ENCODE measurements at places on chromosomes 4 and X.

DNA sequence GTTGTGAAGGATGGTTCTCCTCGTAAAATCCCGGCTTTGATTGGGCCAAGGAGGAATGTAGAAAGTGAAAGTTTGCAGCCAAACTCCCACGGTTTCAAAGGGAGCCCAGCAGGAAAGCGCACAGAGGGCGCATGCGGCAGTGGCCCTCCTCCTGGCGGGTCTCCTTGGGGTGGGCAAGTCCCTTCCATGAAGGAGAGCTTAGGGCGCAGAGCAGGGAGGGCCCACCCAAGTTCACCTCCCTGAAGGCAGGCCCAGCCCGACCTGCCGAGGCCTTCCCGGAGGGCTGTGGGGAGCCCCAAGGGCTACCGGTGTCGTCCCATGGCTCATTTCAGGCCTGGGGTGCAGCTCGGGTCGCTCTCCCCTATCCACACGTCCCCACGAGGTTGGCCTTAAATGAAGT lies 2.0 kb downstream of the PDZD4 start:
- DNase-seq = no peak

DNA sequence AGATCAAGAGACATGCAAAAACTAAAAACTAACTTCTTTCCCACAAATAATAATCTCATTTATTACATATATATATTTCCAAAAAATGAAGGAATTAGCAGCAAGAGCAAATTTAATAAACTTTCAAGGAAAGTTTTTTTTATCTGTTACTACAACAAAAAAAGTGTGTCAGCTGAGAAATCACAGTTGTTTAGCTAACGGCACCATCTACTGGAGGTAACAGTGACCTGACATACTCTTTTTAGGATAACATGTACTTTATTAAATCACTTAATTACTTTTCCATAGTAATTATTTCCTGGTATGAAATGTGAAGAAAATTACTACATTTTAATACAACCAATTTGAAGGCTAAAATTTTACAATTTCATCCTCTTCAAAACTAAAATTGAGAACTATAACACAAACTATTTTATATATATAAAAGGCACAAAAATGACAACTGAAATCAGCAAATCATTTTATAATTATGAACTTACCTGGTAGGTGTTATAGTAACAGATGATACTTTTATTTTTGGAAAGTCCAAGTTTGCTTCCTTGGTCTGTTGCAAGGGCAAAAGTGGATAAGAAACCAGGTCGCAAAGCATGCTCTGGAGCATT lies 9.1 kb downstream of the LAMTOR3 start:
- DNase-seq = peak; percentile 18

DNA sequence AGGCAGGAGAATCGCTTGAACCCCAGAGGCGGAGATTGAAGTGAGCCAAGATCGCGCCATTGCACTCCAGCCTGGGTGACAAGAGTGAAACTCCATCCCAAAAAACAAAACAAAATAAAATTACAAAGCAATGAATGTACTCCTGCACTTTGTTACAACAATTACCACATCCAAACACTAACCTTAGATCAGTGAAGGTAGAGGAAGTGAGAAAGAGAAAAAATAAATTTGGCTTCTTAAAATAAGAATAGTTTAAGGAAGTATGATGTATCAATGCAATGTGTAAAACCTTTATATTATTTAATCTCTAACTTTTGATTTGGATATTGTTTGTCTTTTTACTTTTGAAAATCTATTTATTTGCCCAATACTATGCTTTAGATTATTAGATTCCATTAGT lies 21.7 kb upstream of the CSN1S1 start:
- no peak for DNase-seq

DNA sequence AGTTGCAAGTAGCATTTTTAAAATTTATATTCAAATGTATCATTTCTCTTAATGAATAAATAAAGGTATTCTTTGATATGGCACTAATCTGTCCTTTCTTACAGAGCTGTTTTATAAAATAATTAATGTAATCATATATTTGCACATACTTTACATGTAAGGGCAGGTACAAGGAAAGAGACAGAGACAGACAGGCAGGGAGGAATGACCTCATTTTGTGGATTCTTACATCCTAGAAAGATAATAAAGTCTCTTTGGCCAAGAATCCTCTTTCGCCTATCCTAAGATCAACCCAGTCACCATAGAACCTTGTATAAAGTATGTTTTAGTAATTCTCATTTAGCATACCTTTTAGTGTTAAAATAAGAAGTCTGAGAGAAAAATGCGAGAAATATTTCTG lies 98.5 kb upstream of the CTSO start:
- no peak for DNase-seq

DNA sequence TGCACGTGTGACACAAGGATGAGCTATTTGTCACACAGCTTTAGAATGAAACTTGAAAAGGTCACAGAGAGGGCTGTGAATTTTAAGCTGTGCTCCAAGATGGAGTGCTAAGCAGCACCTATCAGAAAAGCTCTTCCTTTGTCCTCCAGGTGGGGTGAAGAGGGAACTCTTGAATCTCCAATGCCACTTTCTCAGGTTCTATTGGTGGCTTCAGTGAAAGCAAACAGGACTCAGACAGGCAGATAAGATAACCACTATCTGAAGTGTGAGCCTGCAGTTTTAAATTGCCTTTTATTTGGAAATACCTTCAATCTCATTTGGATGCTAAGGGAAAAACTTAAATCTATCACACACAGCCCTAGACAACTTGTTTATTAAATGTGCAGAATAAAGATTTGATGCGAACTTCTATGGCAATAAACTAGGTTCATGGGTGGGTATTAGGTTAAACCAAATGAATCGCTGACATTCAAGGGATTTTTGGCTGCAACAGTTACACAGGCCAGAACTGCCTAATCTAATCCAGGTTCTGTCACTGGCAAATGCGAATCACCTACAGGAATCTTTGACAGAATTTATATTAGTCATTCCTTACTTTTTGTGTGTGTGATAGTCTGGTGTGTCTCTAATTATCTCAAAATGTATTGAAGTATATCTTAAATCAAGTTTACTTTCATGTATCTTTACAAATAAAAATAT lies 13.6 kb upstream of the PDGFRA start:
- DNase-seq = no peak

- DNase-seq = no peak
Observed at GRCh38 chr4:122152711-122153226, 638 bp downstream of the BLTP1 start.

GRCh38 chr4:140662082-140662869 lies 93.5 kb upstream of the UCP1 start:
- no peak for DNase-seq
